ENCODE measurements at places on chromosomes 1 and 21.

GRCh38 chr1:158024737-158025136 lies 31.3 kb downstream of the KIRREL1 start:
- no peak for DNase-seq

GRCh38 chr1:101566883-101567538 lies 330.2 kb downstream of the S1PR1 start:
- no peak for DNase-seq

DNA sequence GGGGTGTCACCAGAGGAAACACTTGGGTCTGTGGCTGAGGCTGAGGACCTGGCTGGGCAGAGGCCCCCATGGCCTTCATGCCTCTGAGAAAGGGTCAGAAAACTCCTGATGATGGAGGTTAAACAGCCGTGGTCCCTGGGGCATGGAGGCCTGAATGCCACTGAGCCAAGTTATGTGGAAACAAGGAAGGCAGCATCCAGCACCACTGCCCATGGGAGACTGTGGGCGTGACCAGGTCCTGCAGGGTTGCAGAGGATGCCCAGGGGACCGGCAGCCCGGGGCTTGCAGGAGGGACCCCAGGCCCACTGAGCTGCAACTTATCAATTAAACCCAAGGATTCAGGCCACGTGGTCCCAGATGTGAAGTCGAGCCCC lies 18.9 kb upstream of the COL6A2 start:
- DNase-seq = no peak

DNA sequence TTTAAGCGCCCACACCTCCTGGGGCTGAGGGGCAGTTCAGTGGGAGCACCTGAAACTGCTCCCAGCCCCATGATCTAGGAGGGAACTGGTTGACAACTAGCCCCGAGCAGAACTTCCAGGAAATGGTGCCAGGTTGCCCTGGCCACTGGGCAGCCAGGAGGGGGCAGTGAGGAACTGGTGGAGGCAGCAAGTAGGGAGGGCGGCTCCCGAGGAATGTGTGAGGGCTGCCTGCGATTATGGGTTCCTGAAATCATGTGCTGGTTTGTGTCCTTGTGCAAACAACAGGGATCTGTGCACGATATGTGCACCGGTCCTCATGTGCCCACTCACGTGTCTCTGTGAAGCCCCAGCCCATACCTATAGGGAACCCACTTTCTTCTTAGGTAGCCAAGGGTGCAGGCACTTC lies 9.9 kb downstream of the GPR3 start:
- DNase-seq = no peak

DNA sequence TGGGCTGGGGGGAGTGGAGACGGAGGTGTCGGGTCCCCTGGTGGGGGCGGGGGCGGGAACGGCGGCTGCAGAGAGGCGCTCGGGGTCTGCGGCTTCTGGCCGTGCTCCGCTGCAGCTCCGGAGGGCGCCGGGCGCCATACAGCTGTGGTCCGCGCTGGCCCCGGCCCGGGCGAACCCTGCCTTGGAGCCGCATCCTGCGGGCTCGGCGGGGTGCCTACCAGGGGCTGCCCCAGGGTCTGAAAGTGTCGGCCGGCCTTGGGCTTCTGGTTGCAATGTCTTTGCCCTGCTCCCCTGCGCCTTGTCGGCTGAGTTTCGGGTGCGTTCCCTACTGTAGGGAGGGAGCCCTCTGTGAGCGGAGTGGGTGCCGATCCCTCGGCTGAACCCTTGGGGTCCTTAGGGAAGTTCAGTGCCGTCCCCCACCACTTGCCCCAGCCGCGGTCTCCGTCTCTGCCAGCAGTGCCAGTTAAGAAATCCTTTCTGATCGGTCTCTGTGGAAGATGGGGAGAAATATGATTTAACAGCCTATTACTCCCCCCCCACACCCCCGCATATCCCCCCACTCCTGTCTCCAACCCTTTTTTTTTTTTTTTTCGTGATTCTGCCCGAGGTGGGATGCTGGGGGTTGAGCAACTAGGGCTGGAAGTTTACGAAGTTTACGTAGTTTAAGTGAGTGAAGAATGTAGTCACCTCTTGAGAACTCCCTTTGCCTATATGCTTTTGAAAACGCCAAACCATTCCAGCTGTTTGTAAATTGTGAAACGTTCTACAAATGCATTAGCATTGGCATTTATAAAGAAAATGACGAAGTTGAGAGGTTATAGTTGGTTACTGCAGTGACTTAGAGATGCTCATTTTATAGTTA lies 588 bp downstream of the NEXN start:
- no peak for DNase-seq

- DNase-seq = no peak
Observed at GRCh38 chr1:30774550-30775432, 17.2 kb upstream of the LAPTM5 start.

- no peak for DNase-seq
Observed at GRCh38 chr1:100443811-100444571, 91.7 kb downstream of the CDC14A start.

DNA sequence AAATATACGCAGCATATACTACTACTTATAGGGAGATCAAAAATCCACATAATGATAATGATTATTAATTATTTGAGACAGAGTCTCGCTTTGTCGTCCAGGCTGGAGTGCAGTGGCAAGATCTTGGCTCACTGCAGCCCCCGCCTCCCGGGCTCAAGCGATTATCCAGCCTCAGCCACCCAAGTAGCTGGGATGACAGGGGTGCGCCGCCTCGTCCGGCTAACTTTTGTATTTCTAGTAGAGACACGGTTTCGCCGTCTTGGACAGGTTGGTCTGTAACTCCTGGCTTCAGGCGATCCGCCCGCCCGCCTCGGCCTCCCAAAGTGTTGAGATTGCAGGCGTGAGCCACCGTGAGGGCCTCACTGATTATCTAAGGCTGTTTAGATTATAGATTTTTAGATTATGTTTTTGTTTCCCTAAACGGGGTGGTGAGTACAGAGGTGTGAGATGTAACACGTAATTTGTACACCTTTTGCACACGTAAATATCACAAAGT lies 548 bp upstream of the SLC25A33 start:
- DNase-seq = no peak

DNA sequence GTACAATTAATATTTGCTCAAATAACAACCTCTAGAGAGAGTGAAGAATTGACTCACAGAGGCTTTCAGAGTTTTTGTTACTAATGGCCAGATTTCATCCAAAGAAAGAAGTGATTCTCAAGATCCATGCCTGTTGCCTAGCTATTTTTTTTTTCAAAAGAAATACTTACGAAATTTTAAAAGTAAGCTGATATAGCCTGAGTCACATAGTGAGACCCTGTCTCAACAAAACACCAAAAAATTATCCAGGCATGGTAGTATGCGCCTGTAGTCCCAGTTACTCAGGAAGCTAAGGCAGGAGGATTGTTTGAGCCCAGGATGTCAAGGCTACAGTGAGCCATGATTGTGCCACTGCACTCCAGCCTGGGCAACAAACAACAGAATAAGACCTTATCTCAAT lies 14.6 kb downstream of the PALMD start:
- DNase-seq = no peak

DNA sequence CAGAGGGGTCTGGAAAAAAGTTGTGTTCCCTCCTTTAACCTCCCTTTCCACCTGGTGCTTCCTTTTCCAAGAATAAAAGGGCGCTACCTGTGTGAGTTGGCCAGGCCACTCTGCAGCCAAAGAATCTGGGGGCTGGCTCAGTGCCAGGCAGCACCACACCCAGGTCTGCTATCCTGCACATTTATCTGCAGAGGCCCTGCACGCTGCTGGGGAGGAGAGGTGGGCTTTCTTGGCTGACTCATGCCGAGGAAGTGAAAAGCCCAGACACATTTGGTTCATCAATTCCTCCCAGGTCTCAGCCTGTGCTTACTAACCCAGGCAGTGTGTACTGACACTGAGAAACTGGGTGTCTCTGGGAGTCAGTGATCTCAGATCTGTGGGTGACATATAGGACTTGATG lies 79.8 kb upstream of the F3 start:
- DNase-seq = no peak
